ENCODE measurements at places on chromosomes 4 and X.

- DNase-seq: no peak
Measured at GRCh38 chr4:34289489-34289888, 1954.8 kb downstream of the ARAP2 start.

- no peak for DNase-seq
Measured at GRCh38 chr4:181991369-181992108, 251.7 kb upstream of the TENM3 start.

GRCh38 chr4:34950926-34951325, 1293.4 kb downstream of the ARAP2 start:
- no peak for DNase-seq

GRCh38 chr4:81876106-81876505, 404.4 kb upstream of the RASGEF1B start:
- no peak for DNase-seq

GRCh38 chrX:148620023-148620422, 119.6 kb downstream of the AFF2 start:
- DNase-seq: no peak

DNA sequence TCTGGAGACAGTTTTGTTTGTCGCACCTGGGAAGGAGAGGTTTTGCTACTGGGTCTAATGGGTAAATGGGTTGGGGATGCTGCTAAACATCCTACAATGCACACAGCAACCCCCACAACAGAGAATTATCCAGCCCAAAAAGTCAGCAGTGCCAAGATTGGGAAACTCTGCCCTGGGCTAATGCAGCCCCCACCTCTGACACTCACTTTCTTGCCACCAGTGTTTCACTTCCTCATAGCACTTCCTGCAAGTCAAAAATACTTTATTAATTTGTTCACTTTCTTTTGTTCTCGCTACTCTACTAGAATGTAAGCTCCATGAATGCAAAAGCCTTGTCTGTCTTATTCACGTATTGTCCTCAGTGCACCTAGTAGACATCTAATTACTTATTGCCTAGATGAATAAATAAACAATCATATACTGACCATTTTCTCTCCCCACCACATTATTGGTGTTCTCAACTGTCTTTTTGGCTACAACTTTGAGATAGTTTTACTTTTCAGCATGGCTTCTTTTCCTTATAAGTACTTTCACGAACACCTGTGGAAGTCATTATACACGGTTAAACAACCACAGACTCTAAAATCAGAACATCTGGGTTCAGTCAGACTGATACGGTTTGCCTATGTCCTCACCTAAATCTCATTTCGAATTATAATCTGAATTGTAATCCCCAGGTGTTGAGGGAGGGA, 82.0 kb upstream of the PITX2 start:
- DNase-seq: no peak

DNA sequence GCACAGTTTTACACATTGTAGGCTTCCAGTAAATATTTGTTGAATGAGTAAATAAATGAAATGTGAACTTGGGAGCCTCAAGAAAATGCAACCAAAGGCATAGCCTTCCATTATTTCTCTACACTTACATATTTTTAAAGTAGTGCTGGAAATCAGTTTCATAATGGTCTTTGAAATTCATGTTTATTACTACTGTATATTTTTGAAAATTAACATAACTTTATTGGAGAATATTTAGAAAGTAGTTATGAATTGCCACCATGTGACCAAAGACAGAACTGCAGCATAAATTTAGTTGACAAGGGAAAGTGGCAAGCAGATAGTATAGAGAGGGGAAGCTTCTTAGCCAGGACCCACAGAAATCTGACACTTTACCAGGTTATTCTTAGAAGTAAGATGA, 6.4 kb downstream of the TCEAL8 start:
- DNase-seq: peak; percentile 32

DNA sequence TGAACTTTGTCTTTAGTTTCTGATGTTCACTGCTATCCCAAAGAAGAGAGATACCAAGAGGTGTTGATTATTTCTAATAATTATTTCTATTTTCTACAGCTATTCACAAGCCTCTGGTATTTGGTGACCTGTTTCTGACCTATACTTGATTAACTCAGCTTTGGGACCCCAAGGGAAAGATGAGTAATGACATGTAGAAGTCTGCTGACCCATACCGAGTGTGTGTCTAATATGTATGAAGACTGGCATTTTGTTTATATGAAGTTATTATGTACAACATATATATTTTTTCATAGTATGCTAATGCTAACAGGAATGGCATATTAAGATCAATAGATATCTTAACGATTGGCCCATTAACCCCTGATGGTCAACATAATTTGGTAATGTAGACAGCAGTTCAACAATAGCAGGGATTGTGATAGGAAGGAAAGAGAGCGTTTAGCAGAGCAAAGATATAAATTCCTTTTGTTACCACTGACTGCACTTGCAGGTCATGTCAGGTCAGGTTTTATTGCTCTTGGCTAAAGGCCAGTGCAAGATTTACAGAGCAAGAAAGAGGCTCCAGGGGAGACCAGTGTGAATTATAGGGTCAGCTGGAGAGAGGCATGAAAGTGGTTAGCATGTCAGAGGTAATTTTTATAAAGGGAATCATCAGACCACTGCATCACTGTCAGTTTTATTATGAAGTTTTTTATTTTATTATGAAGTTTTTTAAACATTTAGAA, 94.7 kb upstream of the DIPK2B start:
- no peak for DNase-seq

DNA sequence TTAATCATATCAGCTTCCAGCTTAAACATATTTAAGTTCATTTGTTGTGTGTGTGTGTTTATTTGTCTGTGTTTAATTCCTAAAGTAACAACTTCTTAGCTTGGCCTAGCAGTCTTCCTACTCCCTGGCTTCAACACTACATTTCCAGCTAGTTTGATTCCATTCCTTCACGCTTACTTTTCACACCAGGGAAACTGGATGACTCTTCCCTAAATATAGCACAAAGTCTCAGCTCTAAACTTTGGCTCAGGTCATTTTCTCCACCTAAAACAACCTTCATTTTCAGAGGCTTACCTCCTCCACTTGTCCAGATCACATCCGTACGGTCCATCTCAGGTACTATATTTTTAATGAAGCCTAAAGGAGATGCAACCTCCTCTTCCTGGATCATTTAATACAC, 94.4 kb downstream of the KCTD8 start:
- no peak for DNase-seq

GRCh38 chr4:130511776-130512175, 1415.8 kb downstream of the C4orf33 start:
- no peak for DNase-seq

GRCh38 chr4:6752486-6752829, 30.1 kb upstream of the KIAA0232 start:
- DNase-seq: no peak

- peak; percentile 66 for DNase-seq
Measured at GRCh38 chrX:151082077-151082948, 94.1 kb upstream of the GPR50 start.

GRCh38 chr4:158255727-158256324, 45.5 kb downstream of the TMEM144 start:
- DNase-seq: peak; percentile 69

- DNase-seq: no peak
Measured at GRCh38 chrX:46627062-46627461, 53.5 kb downstream of the CHST7 start.

GRCh38 chr4:138680256-138680655, 335.3 kb upstream of the NOCT start:
- no peak for DNase-seq

DNA sequence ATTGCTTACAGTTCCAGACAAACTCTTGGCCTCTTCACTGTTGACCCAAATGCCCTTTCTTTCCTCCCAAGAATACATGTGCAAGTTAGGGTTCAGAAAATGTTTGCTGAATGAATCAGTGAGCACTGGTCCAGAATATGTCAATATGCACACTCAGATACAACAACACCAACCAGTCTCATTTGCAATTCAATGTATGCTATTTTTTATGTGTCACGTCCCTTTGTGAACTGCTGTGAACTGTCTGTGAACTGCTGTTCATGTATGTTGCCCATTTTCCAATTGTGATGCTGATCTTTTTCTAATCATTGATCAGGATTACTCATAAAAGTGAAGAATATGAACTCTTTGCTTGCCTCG, 17.8 kb downstream of the GAB3 start:
- DNase-seq: no peak

- no peak for DNase-seq
Measured at GRCh38 chr4:123892368-123892976, 495.9 kb downstream of the SPRY1 start.

DNA sequence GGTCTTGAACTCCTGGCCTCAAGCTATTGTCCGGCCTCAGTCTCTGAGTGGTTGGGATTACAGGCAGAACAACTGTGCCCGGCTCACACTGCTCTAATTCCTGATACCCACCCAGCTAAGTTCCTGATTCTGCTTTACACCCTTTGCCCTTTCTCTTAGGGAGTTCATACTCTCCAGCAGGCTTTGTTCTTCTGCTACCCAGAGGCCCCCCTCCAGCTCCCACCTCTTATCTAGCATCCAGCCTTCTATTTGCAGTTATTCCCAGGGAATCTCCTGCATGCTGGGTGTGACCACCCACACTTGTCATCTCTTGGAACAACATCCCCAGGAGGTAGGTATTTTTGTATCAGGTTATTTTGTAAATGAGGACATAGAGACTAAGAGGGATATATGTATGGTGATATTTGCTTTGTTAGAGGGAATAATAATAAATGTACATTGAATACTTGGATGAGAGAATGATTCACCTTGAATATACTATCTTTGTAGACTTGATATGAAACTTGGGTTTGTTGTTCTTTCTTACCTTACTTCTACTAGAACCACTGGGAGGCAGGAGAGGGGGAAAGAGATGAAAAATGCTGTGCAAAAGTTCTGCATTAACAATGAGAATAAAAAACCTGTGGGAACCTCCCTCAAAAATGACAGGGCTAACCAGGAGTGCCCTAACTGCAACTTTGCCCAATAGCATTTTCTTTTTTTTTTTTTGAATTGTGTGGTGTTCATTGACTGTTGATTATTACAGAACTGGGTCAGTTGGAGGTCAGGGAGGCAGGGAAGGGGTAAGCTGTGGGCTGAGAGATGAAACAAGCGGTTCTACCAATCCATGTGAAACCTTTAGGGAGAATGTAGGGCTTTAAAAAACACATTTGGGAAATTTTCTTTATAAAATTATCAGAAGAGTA, 157.4 kb downstream of the SPRY1 start:
- DNase-seq: no peak

GRCh38 chrX:40058719-40059118, 39.0 kb downstream of the BCOR start:
- peak; percentile 25 for DNase-seq

DNA sequence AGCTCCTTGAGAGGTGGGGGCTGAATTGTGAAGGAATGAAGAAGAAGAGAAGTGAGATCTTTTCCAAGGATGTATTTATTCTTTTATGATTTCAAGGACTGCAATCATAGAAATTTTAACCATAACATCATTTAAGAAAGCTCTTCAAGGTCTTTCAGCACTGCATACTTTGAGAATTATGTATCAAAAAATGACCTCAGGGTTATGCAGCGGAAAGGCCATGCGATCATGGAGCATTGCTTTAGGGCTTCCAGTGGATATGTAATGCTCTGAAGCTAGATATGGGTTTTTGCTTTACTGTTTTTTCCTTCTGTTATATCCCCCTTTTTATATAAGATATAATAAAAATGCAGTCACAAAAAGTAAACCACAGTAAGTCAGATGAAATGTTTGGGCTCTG, 38.7 kb downstream of the SGMS2 start:
- DNase-seq: no peak

- DNase-seq: no peak
Measured at GRCh38 chr4:25835384-25835783, 27.4 kb downstream of the SEL1L3 start.
